Cortex of kidney (tissue), 1 donor: ENCODE measurements at places on chromosomes 6 and 20.

DNA sequence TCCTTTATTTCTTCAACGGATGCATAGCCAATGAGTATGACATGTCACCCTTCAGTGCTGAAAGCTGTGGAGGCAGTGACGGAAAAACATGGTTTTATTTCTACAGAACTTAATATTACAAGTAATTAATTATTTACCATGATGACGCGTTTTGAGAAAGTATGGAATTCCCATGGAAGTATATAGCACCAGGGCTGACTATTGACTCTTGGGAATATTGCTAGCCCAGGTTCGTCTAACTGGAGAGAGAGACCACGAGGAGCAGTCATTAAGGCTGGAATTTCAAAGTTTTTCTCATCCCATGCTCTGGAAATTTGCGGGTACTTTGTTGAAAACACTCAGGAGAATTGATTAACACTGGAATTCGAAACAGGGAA lies 155.2 kb upstream of the PRSS16 start:
- DNase-seq: no peak

- DNase-seq: no peak
Observed at GRCh38 chr6:110287462-110288341, 70.4 kb downstream of the METTL24 start.

- no peak for DNase-seq
Observed at GRCh38 chr6:109024784-109025183, 69.9 kb downstream of the SESN1 start.

- DNase-seq: no peak
Observed at GRCh38 chr6:41892921-41893564, 2.1 kb downstream of the USP49 start.

DNA sequence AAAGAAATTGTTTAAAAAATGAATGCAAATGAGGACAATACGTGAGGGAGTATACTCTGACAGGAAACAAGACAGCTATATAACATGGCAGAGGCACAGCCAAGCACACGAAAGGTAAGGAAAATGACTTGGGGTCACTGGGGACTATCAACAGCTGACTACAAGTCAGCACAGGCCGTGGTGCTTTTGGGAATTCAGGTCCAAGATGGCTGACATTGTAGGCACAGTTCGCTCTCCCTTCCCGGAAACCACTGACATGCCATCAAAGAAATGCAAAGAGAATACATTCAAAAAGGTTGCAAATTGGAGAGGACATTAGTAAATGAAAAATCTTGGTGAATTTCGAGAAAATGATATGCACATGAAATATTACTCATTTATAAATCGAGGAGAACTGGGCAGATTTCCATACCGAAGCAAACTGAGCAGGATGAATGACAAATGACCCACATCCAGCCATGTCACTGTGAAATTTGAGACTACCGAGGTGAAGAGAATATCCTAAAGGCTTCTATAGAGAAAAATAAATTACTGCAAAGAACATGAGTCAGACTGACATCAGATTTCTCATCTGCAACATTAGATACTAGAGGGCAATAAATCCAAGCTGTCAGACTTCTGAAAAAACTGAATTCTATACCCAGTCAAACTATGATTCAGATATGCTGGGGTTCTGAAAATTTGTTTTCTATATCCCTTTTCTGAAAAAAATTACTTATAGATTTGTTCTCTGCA lies 391.1 kb downstream of the BTBD9 start:
- no peak for DNase-seq

DNA sequence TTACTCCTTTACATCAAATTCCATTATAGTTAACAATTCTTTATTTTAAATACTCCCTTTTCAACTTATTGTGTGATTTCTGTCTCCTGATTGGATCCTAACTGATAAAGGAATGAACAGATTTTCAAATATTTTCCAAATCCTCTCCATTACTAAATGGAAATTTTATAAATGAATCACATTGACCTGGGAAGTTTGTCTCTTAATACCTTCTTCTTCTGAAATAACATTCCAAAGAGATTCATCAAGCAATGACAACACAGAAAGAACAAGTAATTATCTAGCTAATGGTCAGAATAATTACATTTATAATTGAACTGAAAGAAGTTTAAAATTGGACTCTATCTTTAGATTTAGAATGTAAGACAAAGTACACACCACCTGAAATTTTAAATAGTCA lies 515.4 kb upstream of the PTCHD4 start:
- DNase-seq: no peak

GRCh38 chr6:133062696-133063306 lies 178.4 kb upstream of the EYA4 start:
- no peak for DNase-seq

DNA sequence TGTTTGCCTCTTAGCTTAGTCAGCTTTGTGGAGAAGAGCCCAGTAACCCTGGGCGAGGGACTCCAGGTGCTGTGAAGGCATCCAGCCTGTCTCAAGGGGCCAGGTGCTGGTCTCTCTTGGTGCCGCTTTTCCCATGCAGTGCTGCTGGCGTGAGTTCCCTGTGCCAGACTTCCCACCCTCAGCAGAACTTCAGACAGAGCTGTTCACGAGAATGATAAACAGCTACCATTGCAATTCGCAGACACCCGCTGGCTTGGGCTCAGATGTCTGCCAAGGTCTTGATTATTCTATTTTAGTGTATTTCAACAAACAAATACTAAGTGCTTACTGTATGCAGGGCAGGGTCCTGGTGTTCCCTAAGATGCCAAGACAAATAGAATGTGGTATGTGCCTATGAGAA lies 57.7 kb downstream of the RNF217 start:
- no peak for DNase-seq

GRCh38 chr6:23532227-23532626 lies 593.8 kb upstream of the NRSN1 start:
- no peak for DNase-seq

DNA sequence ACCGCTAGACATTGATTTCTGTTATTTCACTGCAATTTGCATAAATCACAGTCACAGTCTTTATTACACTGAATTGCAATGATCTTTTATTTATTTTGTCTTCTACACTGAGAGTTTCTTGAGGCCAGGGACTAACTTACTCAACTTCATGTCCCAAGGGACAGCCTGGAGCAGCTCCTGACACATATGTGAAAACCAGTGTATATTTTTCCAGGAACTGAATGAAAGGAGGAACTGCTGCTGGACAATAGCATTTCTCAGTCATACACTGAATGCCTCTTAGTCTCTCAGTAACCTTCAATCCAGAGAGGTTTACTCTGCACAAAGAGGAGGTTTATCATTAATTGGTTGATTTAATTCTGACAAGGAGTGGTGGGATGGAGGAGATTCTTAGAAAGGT lies 5.9 kb downstream of the F13A1 start:
- DNase-seq: no peak

DNA sequence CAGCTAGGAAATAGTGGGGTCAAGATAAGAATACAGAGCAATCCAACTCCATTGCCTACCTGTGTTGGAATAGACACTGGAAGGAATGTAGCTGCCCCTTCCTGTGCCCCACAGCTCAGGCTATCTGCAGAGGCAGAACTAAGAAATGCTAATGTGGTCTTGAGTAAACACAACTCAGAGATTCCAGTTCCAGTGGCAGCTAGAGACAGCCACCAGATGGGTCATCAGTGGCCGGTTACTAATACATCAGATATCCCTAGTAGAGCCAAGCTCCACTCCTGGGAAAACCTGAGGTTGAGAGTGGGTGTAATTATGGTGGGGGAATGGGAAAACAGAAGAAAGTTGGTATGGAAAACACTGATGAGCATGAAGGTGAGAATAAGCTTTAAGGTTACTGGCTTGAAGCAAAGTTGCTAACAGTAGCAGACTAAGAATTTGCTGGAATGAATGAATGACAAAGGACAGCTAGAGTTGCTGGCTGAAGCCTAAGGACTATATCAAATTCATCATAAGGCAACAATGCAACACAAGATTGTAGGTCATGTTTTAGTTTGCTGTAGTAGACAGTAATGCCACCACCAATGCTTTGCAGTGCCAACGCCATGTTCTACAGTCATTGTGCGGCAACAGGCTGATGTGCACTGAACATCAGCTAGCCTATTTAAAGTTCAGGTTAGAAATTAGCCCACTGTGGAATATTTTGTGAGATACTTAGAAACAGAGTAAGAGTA lies 28.3 kb upstream of the FAM83C start:
- DNase-seq: no peak

DNA sequence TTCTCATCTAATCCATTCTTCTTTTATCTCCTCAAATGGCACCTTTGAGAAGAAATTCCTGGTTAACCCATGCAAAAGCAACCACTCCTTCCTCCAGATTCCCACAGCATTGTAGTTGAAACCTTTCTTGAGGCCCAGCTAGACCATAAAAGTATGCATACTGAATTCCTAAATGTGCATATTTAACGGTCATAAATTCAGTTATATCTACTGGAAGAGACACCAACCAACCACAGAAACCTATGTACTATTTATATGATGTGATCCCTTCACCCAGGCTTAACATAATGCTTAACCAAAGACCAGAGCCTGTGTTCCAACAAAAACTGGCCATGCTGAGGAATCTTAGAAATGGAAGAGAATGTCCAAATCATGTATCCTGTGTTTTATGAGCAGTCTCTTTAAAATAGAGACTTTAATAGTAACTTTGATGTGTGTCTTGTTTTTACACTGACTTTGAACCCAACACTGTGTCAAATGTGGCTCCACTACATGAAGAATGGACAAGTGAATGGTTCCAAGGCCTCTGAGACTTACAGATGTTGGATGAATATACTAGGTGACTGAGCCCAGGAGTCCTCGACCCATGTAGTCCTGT lies 11.4 kb upstream of the TAF8 start:
- DNase-seq: no peak

GRCh38 chr20:60803335-60804055 lies 448.6 kb upstream of the CDH4 start:
- no peak for DNase-seq

GRCh38 chr20:4544765-4545164 lies 176.9 kb upstream of the PRND start:
- no peak for DNase-seq

- DNase-seq: no peak
Observed at GRCh38 chr6:150293019-150293418, 75.8 kb upstream of the IYD start.

DNA sequence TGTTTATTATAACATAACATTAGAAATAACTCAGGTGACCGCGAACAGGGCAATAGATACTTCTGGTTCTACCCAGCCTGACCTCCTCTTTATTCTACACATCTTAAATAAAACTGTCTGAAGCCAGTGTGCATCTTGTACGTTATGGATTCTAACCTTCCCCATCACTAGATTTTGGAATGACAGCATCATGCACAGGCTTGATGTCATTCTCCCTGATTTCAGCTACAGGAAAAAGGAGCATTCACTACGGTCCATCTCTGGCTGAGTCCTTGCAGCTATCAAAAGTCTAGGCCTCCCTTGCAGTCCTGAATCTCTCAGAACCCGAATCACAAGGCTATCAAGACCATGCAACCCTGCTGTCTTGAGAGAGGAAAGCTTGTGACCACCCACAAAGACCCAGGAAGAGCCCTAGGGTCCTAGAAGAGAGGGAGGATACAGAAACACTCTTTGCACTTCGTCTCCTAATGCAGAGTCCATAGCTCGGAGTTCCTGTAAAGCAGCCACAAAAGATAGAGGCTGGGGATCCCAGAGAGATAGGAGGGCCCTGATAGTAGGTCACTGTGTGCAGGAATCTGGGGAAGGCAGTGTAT lies 845 bp downstream of the HLA-DPA1 start:
- DNase-seq: no peak

- DNase-seq: no peak
Observed at GRCh38 chr20:58212636-58213035, 15.8 kb downstream of the ANKRD60 start.

- DNase-seq: no peak
Observed at GRCh38 chr20:59375541-59375940, 75.1 kb downstream of the EDN3 start.

DNA sequence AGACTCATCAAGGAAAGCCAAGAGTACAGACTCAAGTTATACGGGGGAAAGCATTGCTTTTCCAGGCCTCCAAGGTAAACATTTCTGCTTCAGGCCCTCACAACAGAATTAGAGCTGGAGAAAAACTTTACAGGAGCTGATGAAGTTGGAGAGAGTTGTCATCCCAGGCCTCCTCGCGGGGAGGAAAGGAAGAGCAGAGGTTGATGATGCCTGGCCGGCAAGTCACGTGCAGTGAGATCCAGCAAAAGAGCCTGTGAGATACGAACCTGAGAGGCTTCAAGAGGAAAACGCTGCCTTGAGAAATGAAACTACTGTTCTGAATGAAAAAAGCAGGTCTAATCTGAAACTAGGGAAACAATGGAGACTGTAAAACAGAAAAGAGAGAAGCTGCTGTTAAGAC lies 122.9 kb downstream of the FAM120B start:
- DNase-seq: no peak

DNA sequence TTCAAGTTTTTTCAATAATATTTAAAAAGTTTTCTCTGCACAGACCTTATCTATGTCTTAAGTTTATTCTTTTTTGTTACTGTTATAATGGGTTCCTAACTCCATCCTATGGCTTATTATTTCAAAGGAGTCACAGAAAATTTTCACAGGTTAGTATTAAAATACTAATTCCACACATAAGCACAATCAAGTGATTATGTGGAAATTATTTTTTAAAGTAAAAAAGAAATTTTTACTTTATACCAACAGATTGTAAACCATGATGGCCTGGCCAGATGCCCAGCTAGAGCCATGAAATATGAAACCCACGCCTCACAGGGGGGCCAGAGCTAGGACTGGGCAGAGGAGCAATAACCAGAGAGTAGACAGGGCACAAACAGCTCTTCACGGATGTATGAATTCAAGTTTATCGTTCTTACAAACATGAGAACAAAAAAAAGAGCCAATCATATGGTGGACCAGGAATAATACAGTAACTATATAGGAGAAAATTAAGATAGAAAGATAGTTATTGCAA lies 34.0 kb downstream of the NUDT3 start:
- DNase-seq: no peak

DNA sequence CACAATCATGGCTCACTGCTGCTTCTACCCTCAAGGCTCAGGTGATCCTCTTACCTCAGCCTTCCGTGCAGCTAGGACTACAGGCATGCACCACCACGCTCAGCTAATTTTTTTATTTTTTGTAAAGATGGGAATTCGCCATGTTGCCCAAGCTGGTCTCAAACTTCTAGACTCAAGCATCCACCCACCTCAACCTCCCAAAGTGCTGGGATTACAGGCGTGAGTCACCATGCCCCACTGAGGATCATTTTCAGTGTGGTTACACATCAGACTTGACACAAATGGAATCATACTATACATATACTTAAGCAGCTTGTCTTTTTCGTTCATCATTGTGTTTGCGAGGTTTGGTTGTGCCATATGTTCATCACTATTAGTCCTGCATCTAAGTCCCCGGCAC lies 26.6 kb downstream of the ZC3H12D start:
- DNase-seq: no peak

- no peak for DNase-seq
Observed at GRCh38 chr6:42104095-42104803, 38.2 kb downstream of the C6orf132 start.

DNA sequence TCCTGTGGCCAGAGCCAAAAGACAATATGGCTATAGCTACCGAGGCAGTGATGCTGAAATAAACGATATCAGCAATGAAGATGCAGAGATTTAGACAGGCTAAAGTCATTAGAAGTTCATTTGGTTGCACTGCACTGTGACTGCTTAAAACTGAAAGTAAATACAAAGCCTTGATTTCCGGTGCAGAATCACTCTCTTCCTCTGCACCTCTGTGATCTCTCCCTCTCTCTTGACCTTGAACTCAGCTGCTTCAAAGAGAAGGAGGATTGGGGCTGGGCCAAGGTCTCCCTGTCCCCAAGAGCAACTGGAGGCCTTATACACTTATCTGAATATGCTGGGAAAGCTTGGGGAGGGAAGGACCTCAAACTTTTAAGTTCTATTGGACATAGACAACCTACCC lies 34.6 kb upstream of the SPACA1 start:
- no peak for DNase-seq

GRCh38 chr6:127076466-127076865 lies 42.0 kb upstream of the RSPO3 start:
- no peak for DNase-seq
